ENCODE measurements at places on chromosomes 4 and X.

DNA sequence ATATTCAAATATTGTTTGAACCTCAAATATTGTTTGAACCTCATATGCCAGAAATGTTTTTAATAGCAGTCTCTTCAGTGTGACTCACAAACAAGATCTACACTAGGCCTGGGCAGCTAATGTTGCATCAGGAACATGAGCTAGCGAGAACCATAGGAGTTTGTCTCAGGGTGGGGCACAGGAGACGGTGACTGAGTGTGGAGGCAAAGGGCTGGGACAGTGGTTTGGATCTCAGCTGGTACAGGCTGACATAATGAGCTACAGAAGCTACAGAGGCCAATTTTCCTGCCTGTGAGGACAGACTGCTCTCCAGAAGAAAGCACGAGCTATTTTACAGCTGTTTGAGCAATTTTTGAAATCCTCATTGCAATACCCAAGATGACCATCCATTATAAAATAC is 224.7 kb downstream of the CENPC start:
- no peak for DNase-seq

DNA sequence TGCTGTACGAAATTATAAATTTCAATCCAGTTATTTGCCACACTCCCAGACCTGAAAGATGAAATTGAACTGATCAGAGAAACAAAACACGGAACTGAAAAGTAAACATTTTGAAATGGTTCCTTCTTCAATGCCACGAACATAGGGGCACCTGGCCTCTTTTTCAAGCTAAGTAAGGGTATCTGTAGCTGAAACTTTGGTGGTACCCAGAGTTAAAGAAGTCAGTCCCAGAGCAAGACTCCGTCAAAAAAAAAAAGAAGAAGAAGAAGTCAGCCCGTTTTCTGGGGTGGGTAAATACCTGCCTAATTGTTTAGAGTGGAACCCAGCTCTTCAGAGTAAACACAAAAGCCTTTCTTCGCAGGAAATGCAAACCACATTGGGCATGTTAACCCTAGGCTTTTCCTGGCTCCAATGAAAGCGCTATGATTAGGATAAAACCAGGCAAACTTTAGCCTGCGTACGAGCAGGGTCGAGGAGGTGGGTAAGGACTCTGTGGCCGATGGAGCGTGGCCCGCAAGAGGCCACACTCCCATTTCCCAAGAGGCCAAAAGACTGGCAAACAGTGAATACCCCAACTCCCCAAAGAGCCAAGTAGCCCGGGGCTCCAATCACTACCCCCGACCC is 1.3 kb downstream of the ANTXR2 start:
- no peak for DNase-seq

DNA sequence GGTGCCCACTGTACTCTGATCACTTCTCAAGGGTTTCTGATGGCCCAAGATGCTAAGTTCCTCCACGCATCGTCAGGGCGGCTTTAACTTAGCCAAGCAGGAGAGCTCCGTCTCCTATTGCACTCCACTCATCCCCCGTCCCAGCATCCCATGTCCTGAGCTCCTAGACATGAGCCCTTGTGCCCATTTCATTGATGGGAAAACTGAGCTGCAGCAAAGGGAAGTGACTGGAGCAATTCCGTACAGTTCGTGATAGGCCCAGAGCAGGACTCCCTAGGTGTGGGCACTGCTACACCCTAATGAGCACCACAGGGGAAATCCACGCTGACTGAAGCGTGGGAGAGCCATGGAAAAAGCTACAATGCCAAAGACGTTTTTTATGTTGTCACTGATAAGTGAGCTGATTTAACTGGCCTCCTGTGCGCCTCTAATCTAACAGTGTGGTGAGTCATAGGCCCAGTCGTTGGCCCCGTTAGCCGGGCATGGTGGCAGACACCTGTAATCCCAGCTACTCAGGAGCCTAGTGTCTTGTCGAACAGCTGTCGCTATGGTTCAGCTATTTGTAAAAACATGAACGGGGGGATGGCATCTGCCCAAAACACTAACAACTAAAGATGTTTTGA is 14.9 kb downstream of the NSDHL start:
- DNase-seq, result no peak

DNA sequence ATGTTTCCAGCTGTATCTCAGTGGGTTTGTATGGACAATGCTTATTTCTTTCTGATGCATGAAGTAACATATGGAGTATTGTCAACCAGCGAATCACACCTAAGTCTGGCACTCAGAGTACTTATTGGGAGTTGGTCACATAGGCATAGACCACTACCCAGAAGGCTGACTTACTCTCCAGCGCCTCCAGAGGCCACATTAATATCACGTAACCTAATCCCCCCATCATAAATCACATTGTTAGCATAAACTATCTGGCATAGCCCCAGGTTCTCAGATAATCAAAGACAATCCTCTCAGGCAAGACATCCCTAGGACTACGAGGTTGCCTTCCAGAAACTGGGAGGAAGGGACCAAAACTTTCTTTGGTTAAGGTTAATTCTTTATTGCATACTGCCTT is 560.5 kb upstream of the PABPC4L start:
- DNase-seq, result no peak

DNA sequence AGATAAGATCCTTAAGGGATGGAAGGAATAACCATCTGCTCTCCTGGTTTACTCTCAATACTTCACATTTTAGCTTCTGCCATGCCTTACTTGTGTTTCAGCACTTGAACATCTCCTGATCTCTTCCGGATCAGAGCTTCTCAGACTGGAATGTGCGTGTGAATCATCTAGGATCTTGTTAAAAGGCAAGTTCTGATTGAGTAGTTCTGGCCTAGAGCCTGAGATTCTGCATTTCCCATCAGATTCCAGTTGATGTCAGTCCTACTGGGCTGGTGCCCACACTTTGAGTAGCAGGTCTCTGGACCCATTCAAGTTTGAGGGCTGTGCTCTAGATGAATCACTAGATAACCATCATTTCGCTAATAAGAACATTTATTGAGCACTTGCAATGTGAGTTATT is 20.0 kb downstream of the NDP start:
- no peak for DNase-seq

DNA sequence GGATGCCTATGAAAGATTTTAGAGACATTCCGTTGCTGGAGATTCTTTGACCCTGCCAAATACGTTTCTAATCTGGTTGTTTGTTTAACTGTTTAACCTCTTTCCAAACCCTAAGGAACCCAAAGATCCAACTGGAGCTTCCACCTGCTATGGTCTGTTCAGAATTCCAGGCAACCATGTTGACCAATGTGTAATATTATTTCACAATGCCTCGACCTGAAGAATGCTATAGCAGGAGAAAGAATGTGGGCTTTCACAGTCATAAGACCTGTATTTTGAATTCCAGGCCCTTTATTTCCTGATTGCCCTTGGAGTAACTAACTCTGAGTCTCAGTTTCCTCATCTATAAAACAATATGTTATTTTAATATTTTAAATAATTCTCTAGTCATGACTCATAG is 90.8 kb downstream of the COL25A1 start:
- no peak for DNase-seq

DNA sequence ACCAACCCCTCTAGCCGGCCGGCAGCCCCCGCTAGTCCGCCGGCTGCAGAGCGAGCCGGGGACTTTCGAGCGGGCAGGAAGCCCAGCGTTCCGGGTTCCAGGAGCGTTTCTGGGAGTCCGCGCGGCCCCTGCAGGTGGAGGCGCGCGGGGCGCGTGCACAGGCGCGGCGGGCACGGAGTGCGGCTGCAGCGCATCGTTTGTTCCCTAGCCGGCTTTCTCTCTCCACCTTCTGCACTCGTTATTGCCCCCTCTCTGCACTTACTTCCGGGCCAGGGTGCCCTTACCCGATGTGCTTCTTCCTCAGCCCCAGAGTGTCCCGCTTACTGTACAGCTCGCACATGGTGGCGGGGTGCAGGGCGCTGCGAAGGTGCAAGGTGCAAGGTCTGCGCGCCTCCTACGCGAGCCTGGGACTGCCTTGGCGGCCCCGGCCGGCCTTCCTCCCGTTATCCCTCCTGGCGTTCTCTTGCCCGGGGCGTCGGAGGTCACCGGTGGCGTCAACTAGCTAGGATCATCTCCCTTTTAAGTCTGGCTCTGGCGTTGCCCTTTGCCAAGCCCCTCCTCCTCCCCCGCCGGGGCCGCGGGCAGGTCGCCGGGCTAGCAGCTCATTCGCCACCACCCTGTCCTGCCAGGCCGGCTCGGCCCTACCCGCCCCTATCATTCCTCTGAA is at the start of gene ETNPPL:
ETNPPL (minus strand) TSS at position 495 of the 667 bp plus-strand sequence; CDS start at position 340, 155 bp downstream.
- DNase-seq, result peak; percentile 19

GRCh38 chr4:67776746-67777145 is 22.6 kb upstream of the GNRHR start:
- no peak for DNase-seq

DNA sequence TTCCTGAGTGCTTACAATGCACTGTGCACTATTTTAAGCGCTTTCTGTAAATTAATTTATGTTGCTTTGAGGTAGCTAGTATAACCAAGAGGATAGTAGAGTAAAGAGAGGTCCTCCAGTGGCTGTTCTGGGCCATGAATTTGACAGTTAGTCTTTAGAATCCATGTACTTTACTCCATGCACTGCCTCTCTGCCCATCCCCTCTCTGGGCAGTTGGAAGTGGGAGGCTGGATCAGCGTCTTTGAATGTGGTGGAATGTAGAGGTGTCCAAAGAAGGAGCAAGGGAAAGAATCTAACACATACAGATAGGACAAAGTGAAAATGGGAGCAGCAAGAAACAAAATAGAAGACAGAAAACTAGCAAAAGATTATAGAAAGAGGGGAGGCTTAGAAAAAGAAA is 712.6 kb downstream of the GRID2 start:
- DNase-seq, result no peak

GRCh38 chr4:144411700-144412099 is 234.3 kb upstream of the HHIP start:
- DNase-seq, result no peak

DNA sequence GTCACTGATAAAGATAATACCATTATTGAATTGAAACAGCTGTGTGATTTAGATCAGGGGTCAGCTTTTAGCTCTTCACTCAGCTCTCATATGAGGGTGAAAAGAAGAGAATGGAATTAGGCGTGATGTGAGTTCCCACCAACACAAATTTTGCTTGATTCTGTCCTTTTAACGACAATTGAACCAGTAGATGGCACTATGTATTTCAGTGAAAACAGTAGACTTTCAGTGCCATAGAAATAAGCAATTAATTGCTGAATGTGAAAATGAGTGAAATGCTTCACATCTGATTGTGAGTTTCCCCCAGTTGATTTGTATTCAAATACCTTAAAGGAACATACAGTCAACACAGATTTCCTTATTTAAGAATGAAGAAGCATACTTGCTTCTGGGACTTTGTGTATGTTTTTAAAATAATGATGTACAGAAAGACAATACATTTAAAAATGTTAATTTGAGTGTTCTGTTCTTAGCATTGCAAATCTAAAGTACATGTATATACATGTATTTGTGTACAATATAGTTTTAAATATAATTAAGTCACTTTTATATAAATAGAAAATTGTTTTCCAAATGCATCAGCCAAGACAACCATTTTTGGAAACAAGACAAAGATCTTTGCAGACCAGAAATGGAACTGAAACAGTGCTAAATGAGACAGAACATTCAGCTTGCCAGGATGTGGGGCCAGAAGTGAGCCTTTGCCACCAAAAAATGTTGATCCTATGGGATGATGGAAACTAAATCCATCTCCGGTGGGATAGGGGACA is 178.8 kb downstream of the SNCA start:
- DNase-seq, result no peak

DNA sequence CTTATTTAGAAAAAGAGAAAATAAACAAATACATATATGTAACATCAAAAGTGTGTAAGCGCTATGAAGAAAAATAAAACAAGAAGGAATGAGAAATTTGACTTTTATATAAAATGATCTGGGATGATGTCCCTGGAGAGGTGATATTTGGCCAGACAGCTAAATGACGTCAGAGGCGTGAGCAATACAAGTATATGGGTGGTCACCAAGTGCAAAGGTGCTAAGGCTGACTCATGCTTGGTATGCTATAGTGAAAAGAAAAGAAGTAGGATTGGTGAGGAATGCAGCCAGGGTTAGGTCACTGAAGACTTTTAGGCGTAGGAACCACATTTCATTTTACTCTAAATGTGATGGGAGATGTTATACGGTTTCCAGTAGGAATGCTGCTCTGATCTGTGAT is 1049.1 kb upstream of the TENM3 start:
- no peak for DNase-seq

DNA sequence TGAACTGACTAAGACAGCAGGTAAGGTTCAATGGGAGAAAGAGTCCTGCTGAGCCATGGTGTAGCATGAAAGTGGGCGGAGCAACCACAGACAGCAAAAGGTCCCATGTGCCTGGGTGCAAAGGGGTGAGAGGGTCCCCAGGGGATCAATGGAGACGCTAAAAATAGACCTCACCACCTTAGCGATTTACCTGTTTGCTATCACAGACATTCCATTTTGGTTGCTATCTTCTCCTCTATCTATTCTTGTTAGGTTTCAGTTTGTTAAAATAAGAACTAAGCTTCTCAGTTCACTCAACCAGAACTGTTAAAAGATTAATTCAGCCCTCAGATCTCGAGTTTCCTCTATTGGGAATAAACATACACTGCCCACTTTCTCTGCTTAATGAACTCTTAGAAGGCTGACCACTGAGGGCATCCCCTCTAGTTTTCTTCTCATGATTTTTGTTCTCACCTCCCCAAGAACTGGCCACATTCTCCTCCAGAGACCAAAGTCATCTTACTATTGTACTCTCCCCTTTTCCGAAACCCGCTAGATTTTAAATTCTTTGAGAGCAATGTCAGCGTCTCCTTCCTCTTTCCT is 136.7 kb downstream of the PARM1 start:
- DNase-seq, result no peak

DNA sequence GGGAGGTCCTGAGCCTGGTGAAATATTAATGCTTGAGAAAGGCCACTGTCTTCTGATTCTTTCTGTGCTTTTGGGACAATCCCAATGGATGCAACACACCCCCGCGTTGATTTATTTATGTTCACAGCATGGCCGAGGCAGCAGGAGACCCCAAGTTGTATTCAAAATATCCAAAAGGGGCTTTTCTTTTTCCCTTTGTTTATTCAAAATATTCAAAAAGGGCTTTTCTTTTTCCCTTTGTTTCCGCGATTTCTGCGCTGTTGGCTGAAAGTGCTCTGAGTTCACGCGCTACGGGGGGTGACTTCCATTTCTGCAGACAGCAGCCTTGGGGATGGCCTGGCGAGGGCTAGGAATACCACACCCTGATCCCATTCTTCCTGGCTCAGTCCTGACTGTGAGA is 59.5 kb upstream of the PPP2R3B start:
- DNase-seq, result no peak

DNA sequence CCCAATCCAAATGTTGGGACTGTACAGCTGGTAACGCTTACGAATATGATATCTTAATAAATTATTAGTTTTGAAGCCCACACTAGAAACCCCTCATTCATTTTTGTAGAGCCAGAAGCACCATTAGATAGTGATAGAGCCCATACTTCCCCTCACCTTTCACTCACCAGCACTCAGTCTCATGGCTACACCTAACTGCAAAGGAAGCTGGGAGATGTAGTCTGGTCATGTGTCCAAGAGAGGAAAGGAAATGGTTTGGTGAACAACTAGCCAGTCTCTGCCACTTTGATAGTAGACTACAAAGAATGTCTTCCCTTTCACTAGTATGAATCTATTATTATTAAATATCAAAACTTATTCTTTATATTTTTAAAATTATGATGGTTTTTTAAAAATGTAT is 77.1 kb upstream of the EGFL6 start:
- DNase-seq, result no peak

- no peak for DNase-seq
Observed at GRCh38 chrX:11287505-11287904, 5.7 kb upstream of the AMELX start.

Measured in activated CD4-positive, alpha-beta T cell treated with anti-CD3 and anti-CD28 coated beads, Interleukin-2, amount 50 U/mL, for 48 hours (primary cell).